Hepatocyte (in vitro differentiated cells): ENCODE measurements at places on chromosomes 7 and 10. TPM values are rescaled to one million over a fixed set of nuclear protein-coding genes. Genes with fewer than 3 reads are reported as not detected.

STAG3 gene
- 0.20 and 1.0 TPM in 2 replicates for total RNA-seq

PCLO gene
- 4.2 and 8.1 TPM in 2 replicates for total RNA-seq

HMX3 gene
- not detected in 2 replicates for total RNA-seq

TMEM225B gene
- total RNA-seq: 0.20 and 0.24 TPM in 2 replicates

LRWD1 gene
- 16.0 and 19.0 TPM in 2 replicates for total RNA-seq

SLC16A12 gene
- total RNA-seq: 5.7 and 7.7 TPM in 2 replicates

ABCB1 gene
- total RNA-seq: 20.0 and 23.2 TPM in 2 replicates

SPDYE2B gene
- total RNA-seq: not detected in 2 replicates
